Thymus (tissue), 14 donors: ENCODE measurements at places on chromosomes 1 and 21.

DNA sequence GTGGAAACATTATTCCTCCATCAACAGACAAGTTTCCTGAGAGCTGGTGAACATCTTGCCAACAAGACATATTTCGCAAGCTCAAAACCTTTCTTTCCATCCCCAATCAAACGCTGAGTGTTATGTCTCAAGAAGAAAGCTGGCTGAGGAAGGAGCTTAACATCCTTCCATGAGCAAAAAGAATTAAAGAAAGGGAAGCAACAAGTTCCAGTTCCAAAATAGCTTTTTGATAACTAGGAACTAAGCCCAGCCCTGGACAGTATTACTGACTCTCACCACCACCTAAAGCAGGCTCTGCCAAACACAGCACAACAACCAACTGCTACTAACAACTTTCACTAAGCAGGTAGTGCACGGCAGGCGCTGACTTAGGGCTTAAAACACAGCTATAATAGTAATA lies 50.2 kb downstream of the CAPZB start:
- H3K27ac ChIP-seq: peak overlapping the region; percentile 46
- H3K36me3 ChIP-seq: peaks cover 5% of the 10 kb centered on the region

DNA sequence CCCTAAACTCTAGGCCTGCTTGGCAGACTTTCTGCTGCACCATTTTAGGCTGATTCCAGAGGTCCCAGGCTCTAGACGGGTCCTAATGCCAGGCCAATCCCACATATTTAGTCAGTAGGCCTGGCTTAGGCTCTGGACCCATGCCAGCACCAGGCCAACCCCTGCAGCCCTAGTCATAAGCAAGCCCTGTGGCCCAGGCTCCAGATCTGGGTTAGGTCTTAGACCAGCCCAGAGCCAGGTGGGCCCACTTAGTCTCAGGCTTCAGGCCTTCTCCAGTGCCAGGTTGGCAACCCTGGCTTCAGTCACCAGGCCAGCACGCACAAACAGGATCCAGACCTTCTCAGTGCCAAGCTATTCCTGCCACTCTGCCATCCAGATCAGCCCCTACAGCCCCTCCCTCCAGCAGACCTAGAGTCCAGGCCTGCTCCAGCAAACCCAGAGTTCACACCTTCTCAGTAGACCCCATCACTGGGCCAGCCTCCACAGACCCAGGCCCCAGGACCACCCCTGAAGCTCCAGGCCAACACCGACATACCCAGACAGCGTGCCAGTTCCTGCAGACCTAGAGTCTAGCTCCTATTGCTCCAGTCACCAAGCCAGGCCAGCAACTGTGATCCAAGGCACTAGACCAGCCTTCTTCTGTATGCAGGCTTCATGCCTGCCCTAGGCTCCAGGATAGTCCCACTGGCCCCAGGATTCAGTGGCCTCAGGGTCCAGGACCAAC lies 467.6 kb downstream of the RWDD3 start:
- H3K4me1 ChIP-seq: no peaks in the 10 kb centered on the region
- H3K27me3 ChIP-seq: no peaks in the 10 kb centered on the region
- H3K4me3 ChIP-seq: no peak overlapping the region
- H3K36me3 ChIP-seq: no peaks in the 10 kb centered on the region
- no peak for DNase-seq
- H3K27ac ChIP-seq: no peak overlapping the region

DNA sequence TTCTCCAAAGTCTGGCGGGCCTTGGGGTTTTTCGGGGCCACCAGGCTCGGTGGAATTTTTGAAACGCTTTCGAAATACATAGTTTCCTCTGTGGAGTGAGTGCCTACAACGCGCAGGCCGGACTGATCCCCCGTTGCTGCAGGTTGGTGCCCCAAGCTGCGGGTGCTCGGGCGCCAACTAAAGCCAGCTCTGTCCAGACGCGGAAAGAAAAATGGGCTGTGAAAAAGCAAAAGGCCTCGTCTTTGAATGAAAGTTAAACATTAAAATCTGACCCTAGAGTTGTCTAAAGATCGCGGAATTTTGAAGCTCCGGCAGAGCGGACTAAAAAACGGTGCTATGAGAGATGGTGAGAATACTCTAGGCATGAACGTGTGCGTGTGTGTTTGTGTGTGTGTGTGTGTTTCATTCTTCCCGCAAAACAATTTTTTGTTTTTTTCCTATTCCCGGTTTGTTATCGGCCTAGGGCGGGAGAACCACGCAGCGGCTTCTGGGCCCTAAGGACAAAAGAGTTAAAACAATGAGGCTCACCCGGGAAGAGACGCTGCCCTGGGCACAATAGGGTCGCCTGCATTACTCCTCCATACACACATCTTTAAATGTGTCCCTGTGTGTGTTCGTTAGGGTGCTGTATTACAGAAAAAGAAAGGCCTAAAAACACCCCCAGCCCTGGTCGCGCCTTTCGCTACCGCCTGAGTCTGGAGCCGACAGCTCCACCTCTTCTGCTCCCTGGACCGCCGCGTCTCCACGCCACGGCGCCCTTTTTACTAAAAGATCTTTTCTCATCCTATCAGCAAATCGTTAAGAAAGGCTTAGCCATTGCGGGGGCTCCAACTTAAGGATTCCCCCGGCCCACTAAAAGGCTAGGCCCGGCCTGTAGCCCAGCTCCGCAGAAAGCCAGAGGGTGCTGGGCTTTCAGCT lies 3.2 kb downstream of the TBX15 start:
- H3K4me1 ChIP-seq: no peaks in the 10 kb centered on the region
- H3K27ac ChIP-seq: no peak overlapping the region
- DNase-seq: no peak
- H3K27me3 ChIP-seq: peaks cover 99% of the 10 kb centered on the region

DNA sequence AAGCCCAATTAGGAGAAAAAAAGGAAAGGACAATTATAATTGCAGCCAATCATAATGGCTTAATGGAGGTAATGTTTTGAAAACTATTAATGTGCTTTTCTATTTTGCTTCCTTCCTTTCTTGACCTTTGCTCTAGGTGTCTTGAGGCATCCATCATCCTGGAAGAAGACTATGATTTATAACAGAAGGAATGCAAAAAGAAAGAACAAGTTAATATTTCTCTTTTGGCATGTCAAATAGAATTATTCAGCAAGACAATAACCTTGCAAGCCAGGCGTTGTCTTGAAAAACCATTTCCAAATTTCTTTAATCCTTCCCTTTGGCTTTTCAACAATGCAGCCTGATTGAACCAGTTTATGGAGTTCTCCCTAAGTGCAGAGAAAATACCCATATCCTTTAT lies 107.7 kb upstream of the USP24 start:
- no peak overlapping the region for H3K4me3 ChIP-seq
- no peak for DNase-seq
- H3K4me1 ChIP-seq: peaks cover 12% of the 10 kb centered on the region
- H3K27ac ChIP-seq: no peak overlapping the region

- H3K27me3 ChIP-seq: no peaks in the 10 kb centered on the region
- DNase-seq: no peak
- no peak overlapping the region for H3K4me3 ChIP-seq
- H3K27ac ChIP-seq: peak overlapping the region; percentile 75
Measured at GRCh38 chr21:46622226-46622625, 13.2 kb upstream of the PRMT2 start.

GRCh38 chr1:74504125-74504932 lies 8.1 kb downstream of the LRRC53 start:
- no peaks in the 10 kb centered on the region for H3K36me3 ChIP-seq
- DNase-seq: peak; percentile 10
- no peaks in the 10 kb centered on the region for H3K27me3 ChIP-seq

- DNase-seq: no peak
- no peaks in the 10 kb centered on the region for H3K36me3 ChIP-seq
- no peak overlapping the region for H3K4me3 ChIP-seq
- H3K4me1 ChIP-seq: no peaks in the 10 kb centered on the region
Measured at GRCh38 chr1:106290805-106291501, 765.5 kb upstream of the PRMT6 start.

- H3K4me1 ChIP-seq: peaks cover 22% of the 10 kb centered on the region
- H3K27ac ChIP-seq: no peak overlapping the region
- no peaks in the 10 kb centered on the region for H3K27me3 ChIP-seq
- no peak for DNase-seq
Measured at GRCh38 chr1:54546651-54547401, 1.2 kb upstream of the ACOT11 start.

DNA sequence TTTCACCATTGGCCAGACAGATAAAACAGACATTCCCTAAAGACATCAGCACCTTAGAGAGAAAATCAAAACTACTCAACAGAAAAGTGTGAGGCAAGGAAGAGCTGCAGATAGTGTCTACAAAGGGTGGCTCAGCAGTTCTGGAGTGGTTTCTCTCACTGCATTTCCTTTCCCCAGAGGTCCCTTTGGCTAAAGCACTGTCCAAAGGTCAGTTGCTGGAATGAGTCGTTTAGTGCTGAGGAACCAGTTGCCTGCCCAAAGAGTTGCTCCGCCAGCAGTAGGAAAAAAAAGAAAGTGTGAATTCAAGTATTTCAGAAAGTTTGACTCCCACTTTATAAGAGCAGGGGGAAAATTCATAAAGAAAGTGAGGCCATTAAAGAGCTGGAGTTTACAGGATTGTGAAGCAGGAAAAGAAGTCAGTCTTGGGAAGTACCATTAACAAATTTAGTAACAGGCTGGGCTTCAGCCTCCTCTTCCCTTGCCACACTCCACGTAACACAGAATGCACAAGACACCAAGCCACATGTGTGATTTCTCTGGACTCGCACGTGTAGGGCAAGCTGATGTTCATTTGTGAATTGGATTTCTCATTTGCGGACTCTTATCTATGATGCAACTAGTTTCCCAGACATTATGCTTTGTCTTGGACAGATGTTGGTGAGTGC lies 122.2 kb downstream of the RUNX1 start:
- DNase-seq: no peak
- no peak overlapping the region for H3K27ac ChIP-seq
- H3K4me1 ChIP-seq: peaks cover 13% of the 10 kb centered on the region
- H3K27me3 ChIP-seq: no peaks in the 10 kb centered on the region
- no peak overlapping the region for H3K4me3 ChIP-seq

DNA sequence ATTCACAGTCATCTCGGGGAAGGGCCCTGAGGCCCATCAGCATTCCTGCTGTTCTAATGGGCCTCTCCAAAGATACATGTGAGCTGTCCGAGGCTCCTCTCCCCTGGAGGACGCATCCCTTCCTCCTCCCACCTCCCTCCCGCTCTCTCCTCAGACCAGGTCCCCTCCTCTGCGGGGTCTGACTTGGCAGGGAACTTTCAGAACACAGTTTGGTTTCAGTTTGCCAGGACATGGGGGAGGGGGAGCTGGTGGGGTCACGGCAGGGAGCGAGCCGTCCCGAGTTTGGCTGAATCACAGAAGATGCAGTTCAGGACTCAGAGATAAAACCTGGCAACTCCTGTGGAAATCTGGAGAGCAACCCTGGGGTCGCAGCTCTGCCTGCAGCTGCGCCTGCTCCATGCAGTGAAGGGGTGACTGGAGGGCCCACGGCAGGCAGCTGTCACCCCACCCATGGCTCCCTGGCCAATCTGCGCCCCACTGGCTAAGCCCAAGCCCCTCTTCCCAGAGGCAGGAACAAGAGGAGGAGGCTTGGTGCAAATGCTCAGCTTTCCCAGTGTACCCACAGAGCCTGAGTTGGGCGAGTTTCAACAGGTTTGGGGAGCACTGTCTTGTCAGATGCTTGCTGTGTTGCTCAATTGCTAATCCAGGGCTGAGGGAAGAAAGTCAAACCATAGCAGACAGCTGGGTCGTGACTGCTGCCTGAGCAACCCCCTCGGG lies 5.7 kb downstream of the WNT4 start:
- peak overlapping the region; percentile 43 for H3K27ac ChIP-seq
- H3K4me3 ChIP-seq: no peak overlapping the region
- H3K36me3 ChIP-seq: no peaks in the 10 kb centered on the region
- peaks cover 7% of the 10 kb centered on the region for H3K4me1 ChIP-seq

DNA sequence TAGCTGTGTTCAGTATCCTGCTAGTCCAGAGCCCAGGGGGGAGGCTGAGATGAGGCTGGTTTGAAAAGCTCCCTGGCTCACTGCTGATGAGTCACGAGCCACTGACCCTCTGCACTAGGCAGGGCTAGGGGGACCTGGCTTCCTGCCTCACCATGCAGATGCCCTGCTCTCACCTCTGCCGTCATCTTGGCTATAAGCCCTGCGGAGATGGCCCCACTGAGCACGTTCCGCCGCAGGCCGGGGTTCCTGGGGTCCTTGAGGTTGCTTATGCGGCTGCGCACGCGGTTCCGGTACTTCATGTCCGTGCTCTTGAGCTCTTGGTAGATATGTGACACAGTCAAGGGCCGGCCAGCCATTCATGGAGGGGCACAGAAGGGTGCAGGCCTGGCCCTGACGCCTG lies 24.1 kb upstream of the ZNF436 start:
- no peaks in the 10 kb centered on the region for H3K27me3 ChIP-seq
- no peak overlapping the region for H3K27ac ChIP-seq
- no peak for DNase-seq
- no peak overlapping the region for H3K4me3 ChIP-seq

- no peaks in the 10 kb centered on the region for H3K36me3 ChIP-seq
- H3K4me1 ChIP-seq: no peaks in the 10 kb centered on the region
- no peak overlapping the region for H3K27ac ChIP-seq
- no peak for DNase-seq
- no peaks in the 10 kb centered on the region for H3K27me3 ChIP-seq
Measured at GRCh38 chr21:43267391-43268085, 98.7 kb downstream of the CRYAA start.

DNA sequence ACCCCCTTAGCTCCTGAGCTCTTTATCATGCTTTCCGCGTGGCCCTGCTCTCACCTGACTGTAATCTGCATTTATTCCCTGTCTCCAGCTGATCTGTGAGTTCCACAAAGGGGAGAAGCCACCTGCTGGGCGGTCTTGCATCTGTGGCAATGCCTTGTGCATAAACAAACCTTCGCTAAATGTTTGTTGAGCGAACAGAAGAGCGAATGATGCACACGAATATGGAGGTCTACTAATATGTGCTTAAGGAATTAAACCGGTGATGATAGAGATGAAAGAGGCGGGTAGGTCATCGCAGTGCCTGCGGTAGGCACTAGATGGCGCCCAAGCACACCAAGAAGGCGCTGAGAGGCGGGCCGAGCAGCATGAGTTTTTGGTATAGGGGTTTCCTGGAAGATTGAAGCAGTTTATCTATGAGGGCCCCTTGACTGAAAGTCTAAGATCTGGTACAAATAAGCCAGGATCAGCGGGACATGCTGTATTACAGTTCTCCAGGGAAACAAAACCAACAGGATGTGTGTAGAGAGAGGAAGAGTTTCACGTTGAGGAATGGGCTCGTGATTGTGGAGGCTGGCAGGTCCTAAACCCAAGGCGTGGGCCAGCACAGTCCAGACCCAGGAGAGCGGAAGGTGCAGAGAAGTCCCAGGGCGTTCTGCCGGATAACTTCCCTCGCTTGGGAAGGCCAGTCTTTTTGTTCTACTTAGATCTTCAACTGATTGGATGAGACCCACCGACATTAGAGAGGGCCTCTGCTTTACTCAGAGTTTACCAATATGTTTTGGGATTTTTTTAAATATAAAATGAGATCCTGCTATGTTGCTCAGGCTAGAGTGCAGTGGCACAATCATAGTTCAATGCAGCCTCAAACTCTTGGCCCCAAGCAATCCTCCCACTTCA lies 34.7 kb downstream of the TOMM20 start:
- H3K4me3 ChIP-seq: no peak overlapping the region
- no peaks in the 10 kb centered on the region for H3K36me3 ChIP-seq
- H3K4me1 ChIP-seq: peaks cover 17% of the 10 kb centered on the region
- H3K27me3 ChIP-seq: peaks cover 5% of the 10 kb centered on the region
- peak; percentile 65 for DNase-seq
- H3K27ac ChIP-seq: no peak overlapping the region
